ENCODE measurements at places on chromosomes 5 and 9. TPM values are rescaled to one million over a fixed set of nuclear protein-coding genes. Genes with fewer than 3 reads are reported as not detected.

DNA sequence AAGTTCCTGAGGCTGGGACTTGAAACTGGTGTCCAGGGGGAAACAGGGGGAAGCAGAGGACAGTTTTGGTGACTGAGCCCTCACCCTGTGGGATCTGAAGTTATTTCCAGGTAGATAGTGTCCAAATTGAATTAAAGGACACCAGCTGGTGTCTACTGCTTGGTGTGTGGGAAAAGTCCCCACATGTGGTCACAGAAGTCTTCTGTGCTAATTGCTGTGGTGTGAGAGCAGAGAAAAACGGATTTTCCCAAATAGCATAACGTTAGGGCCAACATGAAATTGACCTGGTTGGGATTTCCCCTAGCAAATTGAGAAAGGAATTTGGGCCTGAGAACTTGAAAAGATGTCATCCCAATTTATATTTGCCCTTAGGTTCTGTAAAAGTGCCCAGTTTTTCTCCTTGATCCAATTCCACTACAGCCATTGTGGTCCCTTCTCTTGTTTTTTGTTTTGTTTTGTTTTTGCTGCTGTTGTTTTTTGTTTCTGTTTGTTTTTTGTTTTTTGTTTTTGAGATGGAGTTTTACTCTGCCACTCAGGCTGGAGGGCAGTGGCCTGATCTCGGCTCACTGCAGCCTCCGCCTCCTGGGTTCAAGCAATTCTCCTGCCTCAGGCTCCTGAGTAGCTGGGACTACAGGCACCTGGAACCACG, 5.6 kb upstream of the STARD4 start:
- H3K36me3 ChIP-seq = no peaks in the 10 kb centered on the region
- H3K27ac ChIP-seq = no peak overlapping the region
- no peak for DNase-seq
- H3K27me3 ChIP-seq = no peaks in the 10 kb centered on the region
- no peaks in the 10 kb centered on the region for H3K4me1 ChIP-seq

GRCh38 chr9:137907776-137908175, 30.2 kb downstream of the CACNA1B start:
- no peaks in the 10 kb centered on the region for H3K36me3 ChIP-seq
- no peak overlapping the region for H3K27ac ChIP-seq
- no peaks in the 10 kb centered on the region for H3K4me1 ChIP-seq

GRCh38 chr5:115977988-115978387, 15.7 kb downstream of the LVRN start:
- DNase-seq = no peak
- no peak overlapping the region for H3K27ac ChIP-seq
- no peak overlapping the region for H3K4me3 ChIP-seq

- peak within 1 kb of the TSS; percentile 48 for H3K27ac ChIP-seq
- H3K4me1 ChIP-seq = peaks cover 3% of the 10 kb centered on the region
- peak within 1 kb of the TSS; percentile 91 for H3K4me3 ChIP-seq
- H3K36me3 ChIP-seq = no peaks in the 10 kb centered on the region
- DNase-seq = peak; percentile 44
These were observed at the start of gene GNG10 for GRCh38 chr9:111661150-111661801. GNG10 (plus strand) TSS chr9:111661605; CDS start chr9:111661635, 30 bp downstream.

The GRXCR2 gene
- not detected for total RNA-seq

GRCh38 chr9:89810431-89810830, 205.6 kb downstream of the GADD45G start:
- H3K4me1 ChIP-seq = peaks cover 6% of the 10 kb centered on the region
- no peaks in the 10 kb centered on the region for H3K27me3 ChIP-seq
- no peak for DNase-seq
- H3K4me3 ChIP-seq = no peak overlapping the region
- no peaks in the 10 kb centered on the region for H3K36me3 ChIP-seq

- no peaks in the 10 kb centered on the region for H3K4me1 ChIP-seq
- no peak for DNase-seq
- H3K36me3 ChIP-seq = no peaks in the 10 kb centered on the region
- no peaks in the 10 kb centered on the region for H3K27me3 ChIP-seq
These were observed 119.6 kb downstream of the DROSHA start for GRCh38 chr5:31412324-31412723.

The CFAP157 gene
- total RNA-seq = 0.63 TPM

DNA sequence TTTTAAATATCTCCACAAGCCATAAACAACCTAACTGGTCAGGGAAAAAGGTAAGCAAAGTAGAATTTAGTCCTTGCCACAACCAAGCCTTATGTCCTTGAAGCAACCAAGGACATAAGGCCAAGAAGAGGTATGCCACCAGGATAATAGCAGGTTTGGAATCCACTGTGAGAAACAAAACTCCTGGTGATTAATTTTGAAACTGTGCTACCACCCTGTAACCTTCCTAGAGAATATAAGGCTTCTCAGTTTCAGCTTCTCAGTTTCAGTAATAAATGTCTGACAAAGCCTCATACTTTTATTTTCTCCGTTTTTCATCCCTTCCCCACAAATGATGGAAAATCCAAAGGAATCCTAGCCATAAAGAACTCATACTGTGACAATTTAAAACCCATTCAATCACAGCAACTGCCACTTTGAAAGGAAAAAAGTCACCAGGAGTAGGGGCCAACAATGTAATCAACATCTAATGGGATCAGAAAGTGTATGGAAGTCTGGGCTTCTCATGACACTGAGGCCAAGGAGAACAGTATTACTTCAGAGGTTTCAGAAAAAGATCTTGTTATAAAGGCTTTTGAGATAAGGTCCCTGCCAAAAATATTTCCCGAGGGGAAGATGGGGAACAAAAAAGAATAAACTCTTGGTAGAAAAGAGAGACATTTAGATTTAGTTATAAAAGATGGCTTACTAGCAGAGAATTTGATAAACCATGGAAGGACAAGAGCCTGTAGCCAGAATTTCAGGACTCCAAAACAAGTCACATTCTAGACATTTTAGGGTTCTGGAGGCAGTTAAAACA, 189.2 kb downstream of the TSSK1B start:
- H3K4me1 ChIP-seq = peaks cover 27% of the 10 kb centered on the region
- H3K27ac ChIP-seq = peak overlapping the region; percentile 63
- H3K36me3 ChIP-seq = no peaks in the 10 kb centered on the region

DNA sequence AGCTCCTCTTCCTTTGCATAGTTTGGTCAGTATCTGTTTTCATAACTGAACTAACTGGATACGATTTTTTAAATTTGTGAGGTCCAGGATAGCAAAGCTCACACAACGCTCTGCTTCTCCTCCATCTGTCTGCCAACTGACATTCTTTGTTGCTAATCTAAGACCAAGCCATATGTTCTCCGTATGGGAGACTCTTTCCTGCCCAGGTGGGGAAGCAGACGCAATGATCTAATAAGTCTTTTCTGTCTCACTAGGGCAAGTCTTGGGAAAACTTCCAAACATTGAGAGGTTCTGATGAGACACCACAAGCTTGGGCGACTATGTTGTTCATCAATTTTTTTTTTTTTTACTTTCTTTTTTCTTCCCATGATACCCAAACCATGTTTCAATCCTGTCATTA, 558.5 kb downstream of the EFNA5 start:
- no peak overlapping the region for H3K4me3 ChIP-seq
- no peaks in the 10 kb centered on the region for H3K36me3 ChIP-seq
- H3K27ac ChIP-seq = no peak overlapping the region
- no peaks in the 10 kb centered on the region for H3K27me3 ChIP-seq

DNA sequence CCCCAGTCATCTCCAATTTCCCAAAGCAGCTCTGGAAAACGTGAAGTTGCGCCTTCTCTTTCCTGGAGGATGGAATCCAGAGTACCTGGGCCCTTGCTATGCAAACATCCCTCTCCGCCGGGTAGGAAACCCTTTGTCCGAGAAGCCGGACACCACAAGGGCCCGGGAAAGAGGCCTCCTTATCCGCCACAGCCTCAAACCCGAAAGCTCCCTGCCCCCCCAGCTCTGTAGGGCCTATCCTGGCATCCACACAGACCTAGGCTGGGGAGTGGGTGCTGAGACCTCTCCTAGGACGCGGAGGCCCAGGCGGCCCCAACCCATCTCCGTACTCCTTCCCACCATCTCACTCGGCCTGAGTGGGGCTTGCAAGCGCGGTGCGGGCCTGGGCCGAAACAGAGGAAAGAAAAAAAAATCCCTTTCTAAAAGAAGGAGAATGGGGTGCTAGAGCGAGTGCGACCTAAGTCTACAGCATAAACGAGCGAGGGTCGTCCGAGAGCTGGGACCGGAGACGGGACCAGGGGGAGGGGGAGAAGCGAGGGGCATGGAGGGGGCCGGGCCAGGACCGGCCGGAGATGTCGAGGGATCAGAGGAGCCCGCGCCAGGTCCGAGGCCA, 624 bp downstream of the FBXW11 start:
- peak overlapping the region; percentile 87 for H3K27ac ChIP-seq
- no peaks in the 10 kb centered on the region for H3K27me3 ChIP-seq
- H3K36me3 ChIP-seq = no peaks in the 10 kb centered on the region
- peak; percentile 34 for DNase-seq

The NMRK1 gene
- 17.2 TPM for total RNA-seq

DNA sequence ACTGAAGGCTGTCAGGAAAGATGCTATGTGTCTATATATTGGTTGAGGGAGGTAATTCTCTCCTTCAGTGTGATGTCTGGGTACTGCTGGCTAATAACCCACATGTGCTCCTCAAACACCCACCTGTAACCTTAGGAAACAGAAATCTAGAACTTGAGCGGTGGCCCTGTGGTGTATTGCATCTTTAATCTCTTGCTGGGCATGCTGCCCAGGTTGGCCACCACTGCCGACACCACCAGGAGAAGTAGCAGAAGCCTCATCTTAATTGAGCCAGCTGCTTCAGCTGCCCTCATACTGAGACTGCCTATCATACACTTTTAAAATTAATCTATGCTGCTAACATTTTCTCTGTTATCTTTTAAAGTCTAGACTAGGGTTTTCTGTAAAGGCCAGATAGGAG, 103.5 kb upstream of the C5orf63 start:
- no peak overlapping the region for H3K27ac ChIP-seq
- H3K4me1 ChIP-seq = no peaks in the 10 kb centered on the region
- no peaks in the 10 kb centered on the region for H3K27me3 ChIP-seq
- no peak for DNase-seq
- no peaks in the 10 kb centered on the region for H3K36me3 ChIP-seq

The GNPDA1 gene
- 35.4 TPM for total RNA-seq

The ZNF879 gene
- total RNA-seq = 5.1 TPM

DNA sequence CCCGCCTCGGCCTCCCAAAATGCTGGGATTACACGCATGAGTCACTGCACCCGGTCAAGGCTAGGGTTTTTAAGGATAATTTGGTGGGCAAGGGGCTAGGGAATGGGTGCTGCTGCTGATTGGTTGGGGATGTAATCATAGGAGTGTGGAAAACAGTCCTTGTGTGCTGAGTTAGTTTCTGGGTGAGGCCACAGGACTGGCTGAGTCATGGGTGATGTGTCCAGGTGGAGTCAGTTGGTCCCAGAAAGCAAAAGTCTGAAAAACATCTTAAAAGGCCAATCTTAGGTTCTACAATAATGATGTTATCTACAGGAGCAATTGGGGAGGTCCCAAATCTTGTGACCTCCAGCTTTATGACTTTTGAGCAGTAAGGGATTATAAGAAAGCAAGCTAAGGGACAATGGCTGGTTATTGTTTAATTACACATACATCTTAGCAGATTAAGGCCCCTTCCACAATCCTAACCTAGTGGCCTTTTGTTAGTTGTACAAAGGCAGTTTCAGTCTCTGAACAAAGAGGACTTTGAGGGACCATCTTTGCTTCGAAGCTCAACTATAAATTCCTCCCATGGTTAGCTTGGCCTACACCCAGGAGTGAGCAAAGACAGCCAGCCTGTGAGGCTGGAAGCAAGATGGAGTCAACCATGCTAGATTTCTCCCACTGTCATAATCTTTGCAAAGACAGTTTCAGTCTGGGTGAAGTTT, 5.5 kb upstream of the AOPEP start:
- no peaks in the 10 kb centered on the region for H3K36me3 ChIP-seq
- DNase-seq = no peak

The PTGDS gene
- 105 TPM for total RNA-seq

The EPB41L4B gene
- 12.5 TPM for total RNA-seq

GRCh38 chr5:109063223-109063622, 315.5 kb downstream of the FER start:
- H3K4me3 ChIP-seq = no peak overlapping the region
- H3K27me3 ChIP-seq = no peaks in the 10 kb centered on the region
- DNase-seq = no peak
- no peak overlapping the region for H3K27ac ChIP-seq
- H3K36me3 ChIP-seq = no peaks in the 10 kb centered on the region
